ENCODE measurements at places on chromosomes 3 and 15.

- DNase-seq, result no peak
Measured at GRCh38 chr3:2889736-2890135, 220.4 kb downstream of the IL5RA start.

- DNase-seq, result no peak
Measured at GRCh38 chr3:106068381-106068780, 199.6 kb upstream of the CBLB start.

DNA sequence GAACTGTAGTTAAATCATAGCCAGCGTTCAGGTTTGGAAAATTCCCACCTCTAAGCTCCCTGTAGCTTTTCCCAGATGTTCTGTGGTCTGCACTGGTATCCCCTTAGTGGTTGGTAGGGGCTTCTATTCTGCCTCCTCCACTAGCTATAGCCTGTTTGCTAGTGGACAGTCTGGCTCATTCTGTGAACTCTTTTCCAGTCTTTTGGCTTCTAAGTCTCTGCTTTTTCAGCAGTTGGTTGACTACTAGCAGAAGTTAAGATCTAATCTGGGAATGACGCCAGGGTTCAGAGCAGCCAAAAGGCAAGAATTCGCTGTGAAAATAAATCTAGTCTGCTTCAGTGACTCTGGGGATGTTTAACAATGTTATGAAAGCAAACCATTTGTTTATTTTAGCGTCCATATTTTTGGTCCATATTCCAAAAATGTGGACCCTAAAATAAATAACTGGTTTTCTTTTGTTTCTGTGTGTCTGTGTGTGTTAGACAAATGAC lies 73.7 kb upstream of the WDR72 start:
- peak; percentile 96 for DNase-seq

GRCh38 chr3:75781079-75781745 lies 4.1 kb downstream of the ZNF717 start:
- no peak for DNase-seq

Measured in kidney glomerular epithelial cell (primary cell).